ENCODE measurements at places on chromosomes 2 and 18.

- H3K4me3 ChIP-seq: peak overlapping the region; percentile 83
- no peaks in the 10 kb centered on the region for H3K36me3 ChIP-seq
- H3K4me1 ChIP-seq: peaks cover 15% of the 10 kb centered on the region
- no peak for DNase-seq
Measured at GRCh38 chr2:28389399-28390240, 3.0 kb upstream of the FOSL2 start.

GRCh38 chr2:42369532-42370229 is 8.7 kb upstream of the COX7A2L start:
- H3K27ac ChIP-seq: peak overlapping the region; percentile 64
- peaks cover 2% of the 10 kb centered on the region for H3K27me3 ChIP-seq
- H3K4me1 ChIP-seq: peaks cover 39% of the 10 kb centered on the region

GRCh38 chr18:51153659-51154371 is 43.7 kb downstream of the MEX3C start:
- no peaks in the 10 kb centered on the region for H3K4me1 ChIP-seq
- DNase-seq: no peak
- H3K27ac ChIP-seq: no peak overlapping the region

DNA sequence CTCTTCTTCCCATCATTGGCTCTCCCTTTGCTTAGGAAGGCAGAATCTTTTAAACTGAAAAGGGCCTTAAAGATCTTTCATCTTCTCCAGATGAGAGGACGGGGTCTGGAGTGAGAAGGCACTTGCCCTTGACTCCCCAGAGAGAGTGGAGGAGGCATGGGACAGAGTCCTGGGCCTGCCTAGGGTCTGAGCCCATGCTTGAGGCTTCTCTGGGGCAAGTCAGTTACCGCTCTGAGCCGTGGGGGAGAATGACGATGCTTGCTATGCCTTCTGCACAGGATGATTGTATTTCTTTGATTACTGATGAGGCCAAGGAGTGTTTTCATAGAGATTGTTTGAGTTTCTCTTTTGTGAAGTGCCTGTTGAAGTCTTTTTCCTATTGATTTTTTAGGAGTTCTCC is 921 bp downstream of the PLB1 start:
- DNase-seq: no peak
- H3K4me3 ChIP-seq: no peak overlapping the region
- H3K4me1 ChIP-seq: no peaks in the 10 kb centered on the region
- peaks cover 6% of the 10 kb centered on the region for H3K27me3 ChIP-seq

DNA sequence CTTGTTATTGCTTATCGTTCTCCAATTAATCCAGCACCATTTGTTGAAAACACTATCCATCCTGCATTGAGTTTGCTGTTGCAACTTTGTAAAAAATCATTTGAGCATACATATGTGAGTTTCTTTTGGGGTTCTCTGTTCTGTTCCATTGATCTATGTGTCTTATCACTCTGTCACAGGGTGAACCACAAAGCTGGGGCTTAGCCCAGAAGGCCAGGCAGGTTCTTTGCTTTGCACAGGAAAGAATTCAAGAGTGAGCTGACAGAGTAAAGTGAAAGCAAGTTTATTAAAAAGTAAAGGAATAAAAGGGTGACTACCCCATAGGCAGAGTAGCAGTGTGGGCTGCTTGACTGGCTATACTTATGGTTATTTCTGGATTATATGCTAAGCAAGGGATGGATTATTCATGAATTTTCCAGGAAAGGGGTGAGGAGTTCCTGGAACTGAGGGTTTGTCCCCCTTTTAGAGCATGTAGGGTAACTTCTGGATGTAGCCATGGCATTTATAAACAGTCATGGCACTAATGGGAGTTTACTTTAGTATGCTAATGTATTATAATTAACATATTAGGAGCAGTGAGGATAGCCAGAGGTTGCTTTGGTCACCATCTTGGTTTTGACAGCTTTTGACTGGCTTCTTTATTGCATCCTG is 46.8 kb downstream of the RNF138 start:
- no peak overlapping the region for H3K4me3 ChIP-seq
- H3K27ac ChIP-seq: no peak overlapping the region
- H3K36me3 ChIP-seq: peaks cover 3% of the 10 kb centered on the region
- peaks cover 1% of the 10 kb centered on the region for H3K4me1 ChIP-seq
- DNase-seq: no peak

DNA sequence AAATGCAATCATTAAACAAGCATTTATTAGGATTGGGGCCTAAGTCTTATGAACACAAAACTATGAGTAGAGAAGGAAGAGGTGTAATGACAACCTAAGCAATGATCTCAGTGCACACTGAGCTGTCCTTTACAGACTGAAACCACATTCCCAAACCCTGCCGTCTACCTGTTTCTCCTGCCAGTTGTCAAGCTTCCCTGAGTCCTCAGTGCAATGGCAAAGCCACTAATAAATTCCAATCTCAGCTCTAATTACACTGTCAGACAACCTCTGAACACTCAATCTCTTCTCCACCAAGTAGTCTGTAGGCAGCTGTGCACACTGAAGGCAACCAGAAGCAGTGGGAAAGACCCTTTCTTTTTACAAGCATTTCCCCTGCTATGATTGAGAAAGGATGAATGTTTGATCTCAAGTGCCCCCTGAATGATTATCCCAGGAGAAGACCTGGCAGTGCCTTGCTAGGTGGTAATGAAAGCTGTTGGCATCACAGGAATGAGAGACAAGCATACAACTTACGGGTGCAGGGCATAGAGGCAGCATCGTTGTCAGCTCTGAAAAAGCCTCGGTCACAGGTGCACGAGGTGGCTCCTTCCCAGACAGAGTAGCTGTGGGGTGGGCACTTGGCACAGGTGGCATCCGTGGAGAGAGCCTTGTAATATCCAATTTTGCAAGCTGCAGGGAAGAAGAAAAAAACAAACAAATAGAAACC is 71.4 kb downstream of the EPHA4 start:
- no peak overlapping the region for H3K27ac ChIP-seq
- no peaks in the 10 kb centered on the region for H3K27me3 ChIP-seq
- H3K4me1 ChIP-seq: peaks cover 26% of the 10 kb centered on the region
- no peak overlapping the region for H3K4me3 ChIP-seq
- no peak for DNase-seq

- no peak overlapping the region for H3K27ac ChIP-seq
- DNase-seq: peak; percentile 78
- peaks cover 23% of the 10 kb centered on the region for H3K27me3 ChIP-seq
- no peaks in the 10 kb centered on the region for H3K36me3 ChIP-seq
- no peak overlapping the region for H3K4me3 ChIP-seq
- H3K4me1 ChIP-seq: peaks cover 2% of the 10 kb centered on the region
Measured at GRCh38 chr2:238970553-238971081, 122.7 kb downstream of the TWIST2 start.

DNA sequence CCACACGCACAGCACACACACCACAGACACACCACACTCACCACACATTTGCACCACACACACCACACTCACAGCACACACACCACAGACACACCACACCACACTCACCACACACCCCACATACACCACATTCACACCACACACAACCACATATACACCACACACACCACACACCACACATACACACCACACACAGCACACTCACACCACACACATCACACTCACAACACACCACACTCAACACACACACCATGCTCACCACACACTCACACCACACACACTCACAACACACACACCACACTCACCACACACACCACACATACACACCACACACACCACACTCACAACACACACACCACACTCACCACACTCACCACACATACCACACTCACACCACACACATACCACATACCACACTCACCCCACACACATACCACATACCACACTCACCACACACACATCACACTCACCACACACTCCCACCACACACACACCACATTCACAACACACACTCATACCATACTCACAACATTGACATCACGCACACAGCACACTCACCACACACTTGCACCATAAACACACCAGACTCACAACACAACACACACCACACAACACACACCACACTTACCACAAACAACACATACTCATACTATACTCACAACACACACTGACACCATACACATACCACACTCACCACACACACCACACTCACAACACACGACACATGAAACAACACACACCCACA is 60.0 kb downstream of the SDC1 start:
- DNase-seq: no peak
- H3K27ac ChIP-seq: no peak overlapping the region
- H3K36me3 ChIP-seq: no peaks in the 10 kb centered on the region
- no peak overlapping the region for H3K4me3 ChIP-seq
- peaks cover 2% of the 10 kb centered on the region for H3K27me3 ChIP-seq

- peaks cover 64% of the 10 kb centered on the region for H3K27me3 ChIP-seq
- H3K36me3 ChIP-seq: no peaks in the 10 kb centered on the region
- DNase-seq: no peak
- H3K27ac ChIP-seq: no peak overlapping the region
- peaks cover 15% of the 10 kb centered on the region for H3K4me1 ChIP-seq
- H3K4me3 ChIP-seq: no peak overlapping the region
Measured at GRCh38 chr2:70941186-70941585, 5.5 kb downstream of the ATP6V1B1 start.

DNA sequence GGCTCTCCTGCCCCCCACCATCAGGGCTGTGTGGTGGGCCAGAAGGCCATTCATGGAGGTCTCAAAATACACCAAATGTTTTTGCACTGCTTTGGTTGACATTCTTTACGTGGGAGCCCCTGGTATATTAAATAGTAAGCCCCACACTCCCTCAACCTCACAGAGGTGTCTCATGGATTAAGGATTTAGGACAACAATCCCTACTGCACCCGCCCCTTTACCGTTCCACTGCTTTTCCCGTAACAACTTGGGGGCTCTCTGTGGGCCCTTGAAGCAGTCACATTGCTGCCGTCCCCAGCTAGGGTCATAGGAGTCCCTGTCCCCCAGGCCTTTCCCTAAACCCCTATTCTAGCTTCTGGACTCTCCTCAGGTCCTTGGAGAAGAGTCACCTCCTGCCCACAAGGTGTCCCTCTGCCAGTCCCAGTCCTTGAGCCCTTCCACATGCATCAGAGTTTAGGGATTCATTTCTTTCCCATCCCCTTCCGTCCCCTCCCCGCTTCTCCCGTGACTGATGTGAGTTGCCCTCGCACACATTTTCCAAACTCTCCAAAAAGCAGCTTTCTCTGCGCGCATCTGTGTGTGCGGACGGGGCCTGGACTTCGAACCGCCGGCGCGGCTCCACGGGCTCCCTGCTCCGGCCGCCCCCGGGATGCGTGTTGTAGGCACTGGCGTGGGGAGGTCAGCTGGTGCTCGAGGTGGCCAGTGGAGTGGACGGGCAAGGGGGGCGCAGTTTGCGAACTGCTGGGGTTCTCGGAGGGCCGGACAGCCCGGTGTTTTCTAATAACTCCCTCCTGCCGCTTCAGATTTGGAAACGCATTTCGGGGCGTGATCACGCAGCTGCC is 84.8 kb downstream of the LYPD1 start:
- peaks cover 5% of the 10 kb centered on the region for H3K4me1 ChIP-seq
- H3K27me3 ChIP-seq: peaks cover 5% of the 10 kb centered on the region
- H3K4me3 ChIP-seq: no peak overlapping the region
